Effector CD4-positive, alpha-beta T cell (primary cell): ENCODE measurements at places on chromosomes 3 and 15.

- no peak for DNase-seq
Observed at GRCh38 chr3:129289201-129289921, 10.7 kb downstream of the HMCES start.

- no peak for DNase-seq
Observed at GRCh38 chr3:37741644-37742043, 120.0 kb upstream of the CTDSPL start.

DNA sequence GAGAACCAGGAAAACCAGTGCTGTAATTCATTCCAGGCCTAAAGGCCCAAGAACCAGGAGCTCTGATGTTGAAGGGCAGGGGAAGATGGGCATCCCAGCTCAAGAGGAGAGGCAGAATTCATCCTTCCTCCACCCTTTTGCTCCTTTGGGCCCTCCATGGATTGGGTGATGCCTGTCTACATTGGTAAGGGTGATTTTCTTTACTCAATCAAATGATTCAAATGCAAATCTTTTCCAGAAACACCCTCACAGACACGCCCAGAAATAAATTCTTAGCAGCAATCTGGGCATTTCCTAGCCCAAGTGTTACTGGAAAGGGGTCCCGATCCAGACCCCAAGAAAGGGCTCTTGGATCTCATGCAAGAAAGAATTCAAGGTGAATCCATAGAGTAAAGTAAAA is 17.6 kb upstream of the APOD start:
- DNase-seq = no peak

DNA sequence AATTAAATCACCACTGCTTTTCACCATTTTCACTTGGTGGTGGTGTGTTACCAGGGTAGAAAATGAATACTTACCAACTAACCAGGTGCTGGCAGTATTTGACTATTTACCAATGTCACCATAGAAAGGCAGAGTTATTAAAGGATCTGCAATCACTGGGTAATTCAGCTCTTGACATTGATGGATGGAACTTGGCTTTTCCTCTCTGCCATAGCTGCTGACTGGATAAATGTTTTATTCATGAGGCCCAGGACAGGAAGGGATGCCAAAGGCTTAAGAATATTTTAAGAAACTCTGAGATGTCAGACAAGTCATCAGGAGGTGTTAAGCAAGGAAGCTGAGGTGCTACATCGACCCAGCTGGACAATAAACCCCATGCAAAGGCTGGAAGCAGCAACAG is 495.5 kb upstream of the CFAP20DC start:
- DNase-seq = no peak

DNA sequence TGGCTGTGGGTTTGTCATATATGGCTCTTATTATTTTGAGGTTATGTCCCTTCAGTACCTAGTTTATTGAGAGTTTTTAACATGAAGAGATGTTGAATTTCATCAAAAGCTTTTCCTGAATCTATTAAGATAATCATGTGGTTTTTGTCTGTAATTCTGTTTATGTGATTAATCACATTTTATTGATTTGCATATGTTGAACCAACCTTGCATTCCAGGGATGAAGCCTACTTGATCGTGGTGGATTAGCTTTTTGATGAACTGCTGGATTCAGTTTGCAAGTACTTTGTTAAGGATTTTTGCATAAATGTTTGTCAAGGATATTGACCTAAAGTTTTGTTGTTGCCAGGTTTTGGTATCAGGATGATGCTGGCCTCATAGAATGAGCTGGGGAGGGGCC is 33.1 kb upstream of the IQCF2 start:
- no peak for DNase-seq

DNA sequence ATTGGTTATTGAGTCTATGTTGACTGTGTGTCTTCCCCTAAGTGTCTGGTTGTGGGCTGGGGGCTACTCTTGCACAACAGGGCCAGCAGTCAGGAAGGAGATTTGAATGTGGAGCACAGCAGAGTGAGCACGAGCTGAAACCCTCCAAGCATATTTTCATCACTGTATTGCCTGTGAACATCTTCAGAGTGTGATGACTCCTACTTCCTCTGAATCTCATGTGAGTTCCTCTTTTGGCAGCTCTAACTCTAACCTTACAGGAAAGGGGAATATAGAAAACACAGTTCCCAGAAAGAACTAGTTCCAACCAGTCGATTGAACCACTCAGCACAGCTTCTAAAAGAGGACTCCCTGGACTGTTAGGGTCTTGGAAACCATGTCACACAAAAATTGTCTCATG is 211.6 kb downstream of the RAP2B start:
- no peak for DNase-seq

- no peak for DNase-seq
Observed at GRCh38 chr3:172201870-172202236, 162.5 kb downstream of the FNDC3B start.

DNA sequence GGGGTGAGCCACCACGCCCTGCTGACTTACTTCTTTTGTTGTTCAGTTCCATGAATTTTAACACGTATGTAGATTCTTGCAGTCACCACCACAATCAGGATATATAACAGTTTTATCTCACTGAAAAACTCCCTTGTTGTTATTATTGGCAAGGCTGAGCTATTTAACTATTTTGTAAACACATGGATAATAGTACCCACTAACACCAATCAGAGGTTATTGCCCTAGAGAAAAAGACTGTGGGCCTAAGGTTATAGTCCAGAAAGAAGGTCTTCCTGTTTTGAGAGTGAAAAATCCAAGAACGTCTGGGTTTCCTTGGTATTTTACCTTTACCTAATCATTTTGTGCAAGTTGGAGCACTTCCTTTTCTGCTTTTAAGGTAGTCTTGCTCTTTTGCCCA is 9.5 kb downstream of the ZWILCH start:
- no peak for DNase-seq

DNA sequence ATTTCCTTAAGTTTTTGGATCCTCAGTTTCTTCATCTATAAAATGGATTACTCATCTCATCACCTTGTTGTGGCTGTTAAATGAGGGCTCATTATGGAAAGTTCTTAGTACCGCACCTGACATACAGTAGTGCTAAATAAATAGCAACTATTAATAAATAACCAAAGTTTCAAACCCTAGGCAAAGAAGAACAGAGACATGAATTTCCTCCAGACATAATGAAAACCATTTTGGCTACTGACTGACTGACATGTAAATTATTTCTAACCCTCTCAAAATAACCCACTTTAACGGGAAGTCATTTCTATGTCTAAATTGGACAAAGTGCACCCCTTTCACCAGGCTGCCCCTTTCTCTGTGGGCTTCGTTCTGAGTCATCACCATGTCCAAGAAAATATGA is 17.4 kb upstream of the KLHL6 start:
- no peak for DNase-seq

DNA sequence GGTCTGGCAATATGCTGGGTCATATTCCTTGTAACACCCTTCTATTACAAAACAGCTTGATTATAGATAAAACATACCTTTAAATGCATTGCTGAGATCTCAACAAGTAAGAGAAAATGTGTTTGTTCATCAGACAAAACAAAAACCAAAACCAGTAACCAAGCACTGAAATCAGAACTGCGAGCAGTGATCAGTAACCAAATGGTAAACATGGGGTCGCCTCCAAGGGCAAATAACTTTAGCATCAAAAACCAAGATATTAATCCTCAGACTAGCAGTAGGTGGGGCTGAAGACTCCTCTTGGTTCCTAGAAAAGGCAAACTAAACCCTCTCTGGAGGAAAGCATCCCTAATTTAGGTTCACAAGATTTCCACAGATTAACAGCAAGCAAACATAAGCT is 6.6 kb upstream of the HESX1 start:
- DNase-seq = no peak

DNA sequence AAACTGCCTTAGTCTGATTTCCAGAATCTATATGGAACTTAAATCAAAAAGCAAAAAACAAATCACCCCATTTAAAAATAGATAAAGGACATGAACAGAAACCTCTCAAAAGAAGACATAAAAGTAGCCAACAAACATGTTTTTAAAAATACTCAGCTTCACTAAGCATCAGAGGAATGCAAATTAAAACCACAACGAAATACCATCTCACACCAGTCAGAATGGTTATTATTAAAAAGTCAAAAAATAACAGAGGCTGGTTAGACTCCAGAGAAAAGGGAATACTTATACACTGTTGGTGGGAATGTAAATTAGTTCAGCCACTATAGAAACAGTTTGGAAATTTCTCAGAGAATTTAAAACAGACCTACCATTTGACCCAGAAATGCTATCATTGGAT is 367.9 kb downstream of the ZIC4 start:
- DNase-seq = no peak

DNA sequence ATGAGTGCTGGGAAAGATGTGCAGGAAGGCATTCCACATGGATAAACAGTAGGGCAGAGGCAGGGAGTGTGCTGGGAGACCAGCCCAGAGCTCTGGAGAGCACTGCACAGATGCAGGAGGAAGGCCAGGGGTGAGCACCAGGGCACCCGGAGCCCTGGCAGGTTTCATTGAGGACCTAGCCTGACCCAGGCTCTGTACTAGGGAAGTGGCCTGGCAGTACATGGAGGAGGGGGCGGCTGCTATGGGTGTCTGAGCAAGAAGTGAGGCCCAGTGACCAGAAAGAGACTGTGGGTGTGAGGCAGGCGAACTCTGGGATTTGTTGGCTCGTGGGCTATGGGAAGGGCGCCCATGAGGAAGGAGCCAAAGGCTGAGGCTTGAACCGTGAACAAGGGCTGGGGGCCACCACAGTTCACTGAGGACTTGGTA is 139.1 kb downstream of the DNAJB8 start:
- no peak for DNase-seq

DNA sequence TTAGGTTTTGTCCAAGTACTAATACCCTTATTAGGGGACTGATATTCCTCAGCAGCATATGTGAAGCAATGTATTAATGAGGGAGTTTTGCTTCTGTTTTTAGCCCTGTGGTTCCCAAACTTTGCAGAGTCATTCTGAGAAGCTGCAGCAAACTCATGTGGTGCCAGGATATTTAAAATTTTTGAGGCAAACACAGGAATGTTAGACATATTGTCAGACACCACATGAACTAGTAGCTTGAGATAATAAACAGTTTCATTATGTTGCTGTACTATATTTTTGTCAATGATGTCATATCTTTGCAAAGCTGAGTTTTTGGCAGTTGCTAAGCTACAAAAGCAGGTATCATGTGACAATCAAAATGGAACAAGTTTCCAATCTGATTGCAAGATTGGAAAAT is 36.6 kb downstream of the ATP6V1A start:
- DNase-seq = no peak

- no peak for DNase-seq
Observed at GRCh38 chr3:158148218-158148617, 38.3 kb downstream of the RSRC1 start.

DNA sequence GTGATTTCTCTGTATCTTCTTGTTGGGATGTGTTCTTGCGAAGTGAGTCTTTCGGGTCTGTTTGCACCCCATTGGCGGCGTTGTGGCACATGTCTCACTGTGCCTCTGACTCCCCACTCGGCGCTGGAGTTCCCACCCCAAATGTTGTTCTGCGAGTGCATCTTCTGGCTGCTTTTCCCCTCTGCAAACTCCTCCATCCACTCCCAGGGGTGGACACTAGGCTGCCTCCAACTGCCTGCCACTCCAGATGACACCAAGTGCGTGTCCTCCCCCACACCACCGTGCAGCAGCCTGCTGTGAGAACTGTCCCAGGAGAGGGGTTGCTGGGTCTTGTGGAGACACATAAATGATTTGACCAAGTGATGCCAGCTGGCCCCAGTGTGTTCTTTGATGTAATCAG is 17.6 kb downstream of the EFCC1 start:
- no peak for DNase-seq

DNA sequence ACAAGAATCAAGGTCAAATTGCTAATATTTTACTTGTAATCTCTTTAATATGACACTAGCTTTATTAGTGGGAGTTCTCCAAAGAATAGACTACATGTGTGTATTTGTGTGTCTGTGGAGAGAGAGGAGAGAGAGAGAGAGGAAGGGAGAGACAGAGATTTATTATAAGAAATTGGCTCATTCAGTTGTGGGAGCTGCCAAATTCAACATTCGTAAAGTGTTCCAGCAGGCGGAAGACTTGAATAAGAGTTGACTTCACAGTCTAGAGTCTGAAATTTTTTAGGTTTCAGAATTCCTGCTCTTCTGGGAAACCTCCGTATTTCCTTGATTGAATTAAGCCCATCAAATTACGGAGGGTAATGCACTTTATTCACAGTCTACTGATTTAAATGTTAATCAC is 4.7 kb upstream of the CLDN1 start:
- no peak for DNase-seq

DNA sequence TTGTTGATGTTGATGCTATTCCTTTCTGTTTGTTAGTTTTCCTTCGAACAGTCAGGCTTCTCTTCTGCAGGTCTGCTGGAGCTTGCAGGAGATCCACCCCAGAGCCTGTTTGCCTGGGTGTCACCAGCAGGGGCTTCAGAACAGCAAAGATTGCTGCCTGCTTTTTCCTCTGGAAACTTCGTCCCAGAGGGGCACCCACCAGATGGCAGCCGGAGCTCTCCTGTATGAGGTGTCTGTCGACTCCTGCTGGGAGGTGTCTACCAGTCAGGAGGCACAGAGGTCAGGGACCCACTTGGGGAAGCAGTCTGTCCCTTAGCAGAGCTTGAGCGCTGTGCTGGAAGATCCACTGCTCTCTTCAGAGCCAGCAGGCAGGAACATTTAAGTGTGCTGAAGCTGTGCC is 303.2 kb downstream of the ZIC1 start:
- no peak for DNase-seq

- DNase-seq = no peak
Observed at GRCh38 chr3:194313560-194314387, 37.4 kb downstream of the CPN2 start.

DNA sequence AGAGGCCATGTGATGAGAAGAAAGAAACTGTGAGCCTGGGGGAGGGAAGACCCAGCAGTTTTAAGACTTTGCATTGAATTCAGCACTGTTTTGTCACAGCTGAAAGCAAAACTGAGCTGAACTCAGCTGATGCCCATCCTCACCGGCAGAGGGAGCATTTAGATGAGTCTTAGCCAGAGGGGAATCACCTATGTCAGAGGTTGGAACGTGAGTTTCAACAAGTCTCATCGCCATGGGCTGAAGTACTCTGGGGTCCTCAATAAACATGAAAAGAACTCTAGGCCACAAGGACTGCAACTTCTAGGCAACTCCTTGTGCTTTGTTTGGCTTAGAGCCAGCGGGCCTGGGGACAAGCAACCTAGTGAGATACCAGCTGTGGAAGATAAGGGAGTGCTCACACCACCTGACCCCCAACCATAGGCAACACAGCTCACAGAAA is 324.5 kb downstream of the TBL1XR1 start:
- peak; percentile 31 for DNase-seq

DNA sequence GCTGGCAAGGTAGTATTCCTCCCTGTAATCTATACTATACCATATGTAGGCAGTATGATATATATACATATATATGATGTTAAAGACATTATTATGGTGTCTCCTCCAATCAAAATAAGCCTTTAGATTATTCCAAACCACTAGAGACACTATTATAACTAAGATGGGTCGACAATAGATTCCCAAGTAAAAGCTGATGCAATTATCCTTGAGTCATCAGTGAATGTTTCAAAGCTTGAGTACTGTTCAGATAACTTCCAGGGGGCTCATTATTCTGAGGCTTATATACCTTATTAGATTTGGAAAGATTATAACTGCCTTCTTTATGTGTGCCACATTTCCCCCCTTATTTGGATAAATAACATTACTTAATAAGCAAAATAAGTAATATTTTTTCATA is 11.9 kb upstream of the C3orf38 start:
- no peak for DNase-seq
